Type B pancreatic cell (in vitro differentiated cells): ENCODE measurements at places on chromosomes 4 and X. TPM values are rescaled to one million over a fixed set of nuclear protein-coding genes. Genes with fewer than 3 reads are reported as not detected.

Gene IGFBP7
- 63.0 and 108 TPM in 2 replicates for total RNA-seq

Gene ABCE1
- total RNA-seq: 62.1 and 77.9 TPM in 2 replicates

Gene FREM3
- 0.31 and 1.1 TPM in 2 replicates for total RNA-seq

DNA sequence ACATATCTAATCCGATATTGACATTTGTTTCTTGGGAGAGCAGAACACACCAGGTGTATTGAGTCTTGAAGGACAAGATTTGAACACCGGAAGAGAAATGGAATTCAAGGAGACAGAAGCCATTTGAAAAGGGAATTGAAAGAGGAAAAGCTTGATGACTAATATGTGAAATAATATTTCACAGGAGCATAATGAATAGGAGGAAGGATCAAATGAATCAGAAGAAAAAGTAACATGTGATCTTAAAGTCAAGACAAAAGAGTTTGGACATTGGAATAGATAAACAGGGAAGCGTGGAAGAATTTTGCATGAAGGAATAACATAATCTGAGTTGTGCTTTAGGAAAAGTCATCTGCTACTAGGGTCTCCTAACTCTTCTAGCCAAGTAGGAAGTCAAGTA lies 145.5 kb upstream of the PDHA2 start:
- DNase-seq: no peak

DNA sequence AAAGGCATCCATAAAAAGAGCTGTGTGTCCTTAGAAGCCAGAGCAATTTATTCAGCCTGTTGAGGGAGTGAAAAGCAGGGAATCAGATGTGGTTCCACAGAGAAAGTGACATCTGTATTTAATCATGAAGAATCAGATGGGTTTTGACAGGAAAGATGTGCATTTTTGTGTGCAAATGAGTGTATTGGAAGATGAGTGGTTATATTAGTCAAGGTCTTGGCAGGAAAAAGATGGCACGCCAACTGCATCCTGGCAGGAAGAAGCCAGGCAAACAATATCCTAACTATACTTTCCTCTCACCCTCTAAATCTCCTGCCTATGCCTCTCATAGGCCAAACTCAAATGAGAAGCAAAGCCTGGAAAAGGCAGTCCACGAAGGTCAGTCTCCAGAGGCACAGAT lies 59.1 kb downstream of the SCFD2 start:
- DNase-seq: no peak

DNA sequence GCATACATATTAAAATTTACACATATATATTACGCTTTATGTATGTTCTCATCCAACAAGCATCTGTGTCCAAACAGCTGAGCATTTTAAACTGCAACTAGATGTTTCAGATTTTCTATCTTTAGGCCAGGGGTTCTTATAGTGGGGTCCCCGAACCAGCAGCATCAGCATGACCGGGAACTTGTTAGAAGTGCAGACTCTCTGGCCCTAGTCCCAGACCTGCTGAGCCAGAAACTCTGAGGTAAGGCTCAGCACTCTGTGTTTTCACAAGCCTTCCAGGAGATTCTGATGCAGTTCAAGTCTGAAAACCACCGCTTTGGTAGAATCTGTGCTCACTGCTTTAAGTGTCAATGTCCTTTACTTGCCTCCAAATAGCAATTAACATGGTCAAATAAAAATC lies 266.2 kb upstream of the CASK start:
- no peak for DNase-seq

GRCh38 chrX:136646602-136647239 lies 1.2 kb upstream of the CD40LG start:
- no peak for DNase-seq

DNA sequence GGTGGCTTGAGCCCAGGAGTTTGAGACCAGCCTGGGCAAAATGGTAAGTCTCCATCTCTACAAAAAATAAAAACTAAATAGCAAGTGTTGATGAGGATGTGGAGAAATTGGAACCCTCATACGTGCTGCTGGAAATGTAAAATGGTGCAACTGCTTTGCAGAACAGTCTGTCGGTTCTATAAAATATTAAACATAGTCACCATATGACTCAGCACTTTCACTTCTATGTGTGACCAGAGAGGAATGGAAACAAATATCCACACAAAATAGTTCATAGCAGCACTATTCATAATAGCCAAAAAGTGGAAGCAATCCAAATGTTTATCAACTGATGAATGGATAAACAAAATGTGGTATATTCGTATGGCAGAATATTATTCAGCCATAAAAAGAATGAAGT lies 60.8 kb upstream of the FMR1 start:
- no peak for DNase-seq

- no peak for DNase-seq
Observed at GRCh38 chrX:38086451-38087215, 80.3 kb downstream of the SYTL5 start.

DNA sequence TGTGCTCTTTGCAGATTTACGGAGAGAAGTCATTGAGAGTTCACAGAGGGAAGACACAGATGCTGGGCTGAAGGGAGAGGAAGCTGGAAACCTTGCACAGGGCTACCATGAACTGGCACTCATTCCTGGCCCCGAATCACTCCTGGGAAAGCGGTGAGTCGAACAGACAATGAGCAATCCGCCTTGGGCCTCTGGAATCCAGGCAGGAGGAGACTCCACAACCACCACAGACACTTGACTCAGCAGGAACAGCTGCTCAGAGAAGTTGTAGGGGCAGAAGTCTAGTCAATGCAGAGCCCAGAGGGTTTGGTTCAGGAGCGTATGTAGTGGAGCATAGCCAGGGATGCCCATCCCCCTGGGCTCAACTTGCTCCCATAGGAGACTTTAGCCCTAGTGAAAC lies 62.8 kb upstream of the GRIA3 start:
- no peak for DNase-seq
